ENCODE measurements at places on chromosomes 2 and 18.

DNA sequence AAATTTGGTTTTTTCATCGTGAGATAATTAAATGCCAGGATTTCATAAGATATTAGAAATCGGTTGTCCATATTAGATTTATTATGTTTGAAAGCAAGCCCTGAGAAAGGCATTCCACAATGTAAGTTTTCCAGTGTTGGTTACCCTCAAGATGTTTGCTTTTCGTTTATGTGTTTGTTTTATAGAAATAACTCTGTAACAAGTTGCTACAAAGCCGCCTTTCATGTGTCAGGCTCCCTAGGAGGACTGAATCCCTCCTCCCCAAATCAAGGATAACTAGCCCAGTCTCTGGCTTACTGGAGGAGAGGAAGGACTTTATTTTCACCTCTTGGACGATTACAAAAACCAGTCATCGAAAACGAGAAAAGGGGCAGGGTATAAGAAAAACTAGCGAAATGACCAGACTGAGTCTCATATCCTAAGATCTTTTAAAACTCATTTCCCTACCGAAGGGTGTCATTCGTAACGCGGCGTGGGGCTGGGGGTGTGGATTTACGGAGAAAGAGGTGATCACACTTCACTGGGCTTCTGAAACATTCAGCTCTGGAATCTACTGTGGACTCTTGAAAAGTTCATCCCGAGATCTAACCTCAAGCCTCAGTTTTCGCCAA, 1.0 kb upstream of the PEX13 start:
- DNase-seq, result no peak

DNA sequence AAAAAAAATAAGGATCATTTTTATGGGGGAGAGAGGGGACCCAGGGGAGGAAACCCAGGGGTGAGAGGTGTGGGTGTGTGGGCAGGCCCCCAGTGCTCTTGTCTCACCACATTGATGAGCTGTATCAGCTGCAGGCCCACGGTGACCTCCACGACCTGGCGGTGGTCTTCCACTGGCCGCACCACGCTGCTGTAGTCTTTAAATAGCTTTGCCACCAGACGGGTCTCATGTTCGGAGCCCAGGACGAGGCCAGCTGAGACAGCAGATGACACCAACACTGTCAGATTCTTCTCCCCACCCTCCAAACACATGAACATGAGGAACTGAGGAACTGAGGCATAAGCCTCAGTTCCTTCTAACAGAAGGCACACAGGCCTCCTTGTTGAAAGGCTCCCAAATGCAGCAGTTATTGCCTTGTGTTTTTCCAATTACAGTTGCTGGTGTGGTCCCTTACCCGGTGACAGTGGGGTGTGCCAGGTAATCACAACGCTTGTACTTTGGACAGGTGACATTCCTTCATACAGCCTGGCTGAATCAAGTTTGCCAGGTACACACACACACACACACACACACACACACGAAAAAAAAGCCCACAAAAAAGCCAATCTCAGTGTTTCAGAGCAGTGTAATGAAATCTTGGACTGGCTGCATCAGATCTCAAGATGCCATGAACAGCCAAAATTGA, 4.7 kb downstream of the CHRNA1 start:
- no peak for DNase-seq

- DNase-seq, result peak; percentile 24
These were observed 246.0 kb downstream of the LDLRAD4 start for GRCh38 chr18:13464432-13465123.

- DNase-seq, result no peak
These were observed 110.6 kb downstream of the ATL2 start for GRCh38 chr2:38266382-38267061.

DNA sequence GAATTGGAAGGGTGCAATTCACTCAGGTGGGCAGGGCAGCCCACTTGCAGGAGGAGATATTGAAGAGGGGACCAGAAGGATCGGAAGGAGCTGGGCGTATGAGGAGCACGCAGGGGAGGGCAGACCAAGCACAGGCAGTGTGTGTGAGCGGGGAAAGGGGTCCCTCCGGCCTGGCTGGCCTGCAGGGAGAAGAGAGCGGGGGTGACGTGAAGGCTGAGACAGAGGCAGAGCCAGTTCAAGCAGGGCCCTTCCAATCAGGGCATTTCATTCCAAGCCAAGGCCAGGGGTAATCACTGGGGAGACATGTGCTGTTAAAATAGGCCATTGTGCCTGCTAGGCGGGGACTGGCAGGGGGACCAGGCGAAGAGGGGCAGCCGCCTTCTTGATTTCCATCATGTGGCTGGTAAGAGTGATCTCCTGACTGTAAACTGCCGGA, 62.2 kb downstream of the ACKR3 start:
- no peak for DNase-seq

- DNase-seq, result no peak
These were observed 890.0 kb upstream of the DDX18 start for GRCh38 chr2:116924509-116924908.

- DNase-seq, result no peak
These were observed 62.9 kb upstream of the CTIF start for GRCh38 chr18:48475635-48476549.

GRCh38 chr2:157857881-157858280, 18.2 kb downstream of the ACVR1 start:
- no peak for DNase-seq

- no peak for DNase-seq
These were observed 227.5 kb downstream of the MTX2 start for GRCh38 chr2:176496761-176497160.

GRCh38 chr2:239040152-239040761, 192.4 kb downstream of the TWIST2 start:
- no peak for DNase-seq

DNA sequence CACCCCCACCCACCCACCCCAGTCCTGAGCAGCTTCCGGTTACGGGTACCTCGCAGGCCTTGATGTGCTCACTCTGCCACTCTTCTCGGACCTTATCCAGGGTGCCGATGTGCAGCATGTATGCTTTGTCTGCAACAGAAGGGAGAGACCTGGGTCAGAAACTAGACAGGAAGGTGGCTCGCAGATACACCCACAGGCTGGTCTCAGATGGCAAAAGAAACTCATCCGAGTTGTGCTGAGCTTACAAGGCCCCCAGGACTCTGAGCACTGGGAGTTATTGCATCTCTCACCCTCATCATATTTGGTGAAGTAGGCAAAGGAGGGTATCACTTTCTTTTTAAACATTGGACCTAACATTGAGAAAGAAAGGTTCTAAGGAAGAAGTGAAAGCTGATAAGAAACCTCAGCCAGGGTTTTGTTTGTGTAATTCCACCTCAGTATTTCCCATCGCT, 30.6 kb upstream of the EPG5 start:
- DNase-seq, result no peak

DNA sequence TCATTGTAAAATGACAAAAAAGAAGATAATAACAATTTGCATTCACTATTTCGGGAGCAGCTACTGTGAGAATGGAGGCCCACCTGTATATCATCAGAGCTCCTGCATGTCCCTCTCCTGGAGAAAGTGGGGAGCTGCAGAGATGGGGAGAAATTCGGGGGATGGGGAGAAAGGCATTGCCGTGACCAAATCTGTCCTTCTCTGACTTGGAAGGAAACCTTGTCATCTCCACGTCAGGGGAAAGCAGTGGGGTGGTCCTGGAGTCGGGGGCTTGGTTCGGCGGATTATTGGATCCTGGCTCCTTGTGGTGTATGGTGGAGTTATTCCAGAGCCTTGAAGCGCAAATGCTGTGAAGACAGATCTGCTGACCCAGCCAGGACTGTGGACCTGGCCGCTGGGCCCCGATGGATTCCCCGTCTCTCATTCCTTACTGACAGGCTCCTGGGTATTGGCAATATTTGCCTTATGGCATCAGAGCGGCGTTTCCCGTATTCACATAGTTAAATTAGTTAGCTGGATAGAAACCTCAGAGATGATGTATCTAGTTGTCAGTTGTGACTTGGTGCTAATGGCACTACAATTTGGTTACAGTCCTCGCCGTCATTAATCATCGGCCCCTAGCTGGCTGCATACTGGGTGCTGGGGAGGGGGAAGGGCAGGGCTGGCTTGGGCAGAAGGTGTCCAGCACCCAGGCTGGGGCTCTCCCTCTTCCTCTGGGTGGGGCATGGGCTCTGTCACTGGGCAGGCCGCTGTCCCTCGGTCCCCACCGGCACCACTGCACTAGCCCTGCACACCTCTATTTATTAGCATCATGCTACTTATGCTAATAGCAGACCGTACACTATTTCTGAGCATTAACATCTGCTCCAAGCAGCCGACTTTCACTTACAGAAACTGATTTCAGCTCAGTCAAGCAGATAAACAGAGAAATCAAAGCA, 31.7 kb downstream of the CELF4 start:
- DNase-seq, result no peak

GRCh38 chr2:23503682-23504081, 118.7 kb downstream of the KLHL29 start:
- DNase-seq, result no peak

DNA sequence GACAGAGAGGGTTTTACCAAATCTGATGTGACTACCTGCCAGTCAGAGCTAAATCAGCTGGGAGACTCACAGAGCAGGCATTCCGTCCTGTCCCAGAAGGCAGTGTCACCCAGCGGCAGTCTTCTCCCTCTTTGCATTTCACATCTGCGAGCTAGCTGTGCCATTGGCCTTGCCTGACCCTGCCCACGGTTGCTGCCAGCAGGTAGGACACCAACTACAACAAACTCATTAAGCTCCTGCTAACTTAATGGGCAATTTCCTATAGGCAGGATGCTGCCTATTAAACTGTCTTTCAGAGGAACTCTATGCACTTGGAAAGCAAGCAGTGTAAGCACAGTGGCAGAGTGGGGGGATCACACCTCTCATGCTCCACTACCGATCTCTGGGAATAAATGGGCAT, 116.4 kb upstream of the CAPN13 start:
- DNase-seq, result no peak

DNA sequence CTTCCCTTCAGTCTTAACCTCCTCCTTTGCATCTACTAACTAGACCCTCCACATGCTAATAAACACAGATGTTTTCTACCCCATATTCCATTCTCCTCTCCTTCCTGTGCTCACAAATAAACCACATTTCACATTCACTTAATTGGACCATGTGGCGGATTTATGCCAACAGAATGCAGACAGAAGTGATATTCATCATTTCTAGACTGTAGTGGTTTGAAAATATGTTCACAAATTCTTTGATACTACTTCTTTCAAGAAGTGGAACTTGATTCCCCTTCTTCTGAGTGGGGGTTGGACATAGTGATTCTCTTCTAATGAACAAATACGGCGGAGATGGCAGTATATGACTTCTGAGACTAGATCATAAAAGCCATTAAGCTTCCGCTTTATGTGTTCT, 73.5 kb upstream of the SPTBN1 start:
- DNase-seq, result no peak

DNA sequence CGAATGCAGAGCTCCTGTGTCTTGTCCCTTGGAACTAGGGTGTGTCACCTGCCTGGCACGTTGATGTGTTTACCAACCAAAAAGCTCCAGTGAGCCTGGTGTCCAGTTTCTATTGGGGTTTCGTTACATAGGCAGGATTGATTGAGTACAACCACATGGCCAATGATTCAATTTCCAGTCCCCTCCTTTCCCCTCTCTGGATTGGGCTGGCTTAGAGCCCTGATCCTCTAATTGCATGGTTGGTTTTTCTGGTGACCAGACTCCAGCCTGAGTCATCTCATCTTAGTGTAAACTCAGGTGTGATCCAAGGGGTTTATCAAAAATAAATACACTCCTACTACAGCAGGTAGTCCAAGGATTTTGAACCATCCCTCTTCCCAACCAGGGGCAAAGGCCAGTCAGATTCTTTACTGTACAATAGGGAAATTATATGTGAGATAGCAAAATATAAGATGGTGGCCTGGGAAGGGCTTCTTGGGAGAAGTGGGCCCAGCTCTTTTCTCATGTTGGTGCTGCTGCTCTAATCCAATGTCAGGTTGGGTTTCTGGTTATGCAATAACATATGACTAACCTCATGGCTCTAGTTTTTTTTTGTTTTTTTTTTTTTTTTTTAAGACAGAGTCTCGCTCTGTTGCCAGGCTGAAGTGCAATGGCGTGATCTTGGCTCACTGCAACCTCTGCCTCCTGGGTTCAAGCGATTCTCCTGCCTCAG, 64.7 kb upstream of the MGAT5 start:
- no peak for DNase-seq

DNA sequence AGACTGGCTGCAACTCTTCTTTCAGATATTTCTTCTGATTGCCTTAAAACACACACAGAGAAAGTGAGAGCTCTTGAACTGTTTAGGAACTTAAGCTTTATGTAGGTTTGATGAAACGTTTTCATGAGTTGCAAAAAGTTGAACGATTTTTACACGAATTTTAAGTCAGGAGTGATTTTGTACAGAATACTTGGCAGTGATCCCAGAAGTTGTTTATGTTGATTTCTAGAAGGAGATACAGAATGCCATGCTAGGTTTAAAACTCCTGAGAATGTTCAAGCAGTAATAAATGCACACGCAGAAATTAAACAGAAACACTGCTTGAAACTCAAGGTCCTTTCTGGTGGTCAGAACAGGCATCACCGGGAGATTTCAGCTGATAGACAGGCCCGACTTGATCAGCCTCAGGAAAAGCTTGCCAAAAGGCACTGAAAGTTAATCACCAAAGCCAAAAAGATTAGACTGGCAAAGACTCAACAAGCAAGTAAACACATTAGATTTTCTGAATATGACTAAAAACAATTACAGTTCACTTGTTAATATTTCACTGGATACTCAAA, 123.1 kb downstream of the SOCS6 start:
- no peak for DNase-seq

DNA sequence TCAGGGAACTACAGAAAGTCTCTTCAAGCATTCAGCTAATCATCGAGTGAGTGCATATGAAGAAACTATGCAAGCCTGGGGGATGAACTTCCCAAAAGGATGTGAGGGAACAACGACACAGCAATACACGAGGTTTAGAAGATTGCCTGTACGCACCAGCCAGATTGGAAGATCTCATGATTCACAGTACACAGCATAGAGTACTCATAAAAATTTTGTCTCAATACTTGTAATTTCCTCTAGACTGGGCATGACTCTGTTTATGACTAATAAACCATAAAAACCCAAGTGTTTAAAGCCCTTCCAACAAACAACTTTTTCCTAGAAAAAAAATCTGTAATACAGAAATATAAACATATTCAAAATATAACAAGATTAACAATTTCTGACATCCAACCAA, 279.7 kb downstream of the KCNJ3 start:
- DNase-seq, result no peak

GRCh38 chr2:33525666-33526065, 49.2 kb downstream of the RASGRP3 start:
- no peak for DNase-seq

DNA sequence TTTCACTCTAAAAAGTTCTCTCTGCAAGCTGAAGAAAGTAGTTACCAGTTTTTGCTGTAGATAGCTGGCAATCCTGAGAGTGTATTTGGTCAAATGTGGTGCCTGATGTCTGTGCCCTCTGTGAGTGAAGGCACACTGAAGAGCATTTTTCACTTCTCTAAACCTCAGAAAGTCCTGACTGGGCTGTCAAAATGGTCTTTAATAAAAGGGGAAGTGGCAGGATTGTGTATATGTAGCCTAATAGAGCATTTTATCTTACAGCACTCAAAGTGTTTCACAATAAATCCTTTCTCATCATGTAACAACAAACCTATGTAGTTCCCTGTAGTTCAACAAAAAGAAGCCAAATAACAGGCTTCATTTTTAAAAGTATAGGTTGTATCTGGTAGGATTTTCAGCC, 1552.3 kb upstream of the SLC39A10 start:
- DNase-seq, result no peak

All from stimulated activated CD8-positive, alpha-beta memory T cell treated with anti-CD3 and anti-CD28 coated beads, Interleukin-15, amount 100 ng/mL, for 4 hours (primary cell).